Activated CD8-positive, alpha-beta T cell treated with anti-CD3 and anti-CD28 coated beads for 36 hours (primary cell): ENCODE measurements at places on chromosomes 7 and 10. TPM values are rescaled to one million over a fixed set of nuclear protein-coding genes. Genes with fewer than 3 reads are reported as not detected.

KCNK18 gene
- not detected for total RNA-seq

DOCK1 gene
- total RNA-seq, result 0.14 TPM

GRCh38 chr7:27203964-27204594 is 4.2 kb upstream of the HOXA13 start:
- no peak overlapping the region for H3K4me3 ChIP-seq
- DNase-seq, result no peak
- H3K27ac ChIP-seq, result no peak overlapping the region
- peaks cover 27% of the 10 kb centered on the region for H3K4me1 ChIP-seq

FBXW4 gene
- 37.6 TPM for total RNA-seq
